ENCODE measurements at places on chromosomes 5 and 9.

GRCh38 chr5:7348168-7348854 lies 47.6 kb upstream of the ADCY2 start:
- no peak for DNase-seq

DNA sequence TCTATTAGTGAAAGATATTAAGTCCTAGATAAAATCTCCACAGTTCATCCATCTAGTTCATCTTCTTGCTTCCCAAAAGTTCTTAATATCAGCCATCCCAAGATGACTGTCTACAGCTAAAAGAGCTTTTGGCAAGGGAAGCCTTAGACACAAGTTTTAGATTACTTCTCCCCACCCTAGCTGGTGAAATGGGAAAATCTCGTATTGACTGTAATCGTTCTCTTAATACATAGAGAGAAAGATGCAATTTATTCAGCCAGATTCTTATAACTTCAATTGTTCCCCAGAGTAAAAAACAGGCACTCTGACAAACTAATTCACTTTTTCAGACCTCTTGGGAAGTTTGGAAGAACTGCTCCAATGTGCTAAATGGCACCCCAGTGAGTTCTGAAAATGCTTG lies 1439.6 kb upstream of the C9orf72 start:
- DNase-seq, result no peak

GRCh38 chr5:151740958-151741373 lies 17.5 kb downstream of the ATOX1 start:
- no peak for DNase-seq

- no peak for DNase-seq
Observed at GRCh38 chr9:26243726-26244125, 565.5 kb upstream of the TUSC1 start.

DNA sequence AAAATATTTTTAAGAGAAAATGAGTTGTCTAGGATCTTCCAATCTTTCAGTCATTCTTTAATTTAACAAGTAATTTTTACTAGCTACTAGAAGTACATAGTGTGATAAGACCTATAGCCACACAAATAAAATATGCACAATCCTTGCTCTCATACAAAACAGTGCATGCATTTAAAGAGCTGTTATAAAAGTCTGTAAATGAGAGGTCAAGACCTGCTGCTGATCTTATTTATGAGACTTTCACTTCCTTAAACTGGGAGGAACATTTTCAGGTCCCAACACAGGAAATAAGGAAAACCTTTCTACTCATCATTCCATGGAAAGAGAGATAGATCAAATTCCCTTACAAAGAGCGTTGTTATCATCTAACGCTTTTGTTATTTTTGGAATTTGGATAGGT lies 54.2 kb upstream of the PAM start:
- no peak for DNase-seq

GRCh38 chr9:86968258-86968920 lies 21.1 kb upstream of the GAS1 start:
- DNase-seq, result no peak

- no peak for DNase-seq
Observed at GRCh38 chr5:7976411-7977190, 107.7 kb downstream of the MTRR start.

DNA sequence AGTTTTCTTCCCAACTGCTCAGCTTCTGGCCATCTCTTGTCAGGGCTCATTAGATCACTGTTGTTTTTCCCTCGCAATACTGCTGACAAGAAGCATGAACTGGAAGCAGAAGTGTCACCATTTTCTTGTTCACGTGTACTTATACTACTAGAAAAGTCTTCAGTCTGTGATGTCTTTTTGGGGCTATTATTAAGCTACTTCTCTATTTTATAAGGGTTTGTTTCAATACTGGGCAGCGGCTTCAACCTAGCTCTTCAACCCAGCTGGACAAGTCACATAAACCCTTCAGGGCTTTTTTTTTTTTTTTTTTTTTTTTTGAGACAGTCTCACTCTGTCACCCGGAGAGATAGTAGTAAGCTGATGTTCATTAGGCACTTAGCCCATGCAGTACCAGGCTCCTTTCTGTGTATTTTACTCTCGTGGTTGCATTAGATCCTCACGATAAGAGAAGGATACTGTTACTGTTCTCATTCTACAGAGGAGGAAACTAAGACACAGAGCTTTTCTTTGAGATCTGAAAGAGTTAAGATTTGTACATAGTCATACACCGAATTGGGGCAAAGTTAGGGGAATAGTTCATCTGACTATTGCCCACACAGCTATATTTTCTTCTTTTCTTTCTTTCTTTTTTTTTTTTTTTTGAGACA lies 20.5 kb downstream of the RAPGEF1 start:
- DNase-seq, result no peak

GRCh38 chr5:116583862-116584222 lies 9.2 kb upstream of the SEMA6A start:
- no peak for DNase-seq

- DNase-seq, result no peak
Observed at GRCh38 chr5:127664093-127664492, 15.2 kb downstream of the CTXN3 start.

- DNase-seq, result no peak
Observed at GRCh38 chr9:129640871-129641749, 841 bp downstream of the ASB6 start.

- no peak for DNase-seq
Observed at GRCh38 chr5:17190242-17190778, 27.1 kb upstream of the BASP1 start.

DNA sequence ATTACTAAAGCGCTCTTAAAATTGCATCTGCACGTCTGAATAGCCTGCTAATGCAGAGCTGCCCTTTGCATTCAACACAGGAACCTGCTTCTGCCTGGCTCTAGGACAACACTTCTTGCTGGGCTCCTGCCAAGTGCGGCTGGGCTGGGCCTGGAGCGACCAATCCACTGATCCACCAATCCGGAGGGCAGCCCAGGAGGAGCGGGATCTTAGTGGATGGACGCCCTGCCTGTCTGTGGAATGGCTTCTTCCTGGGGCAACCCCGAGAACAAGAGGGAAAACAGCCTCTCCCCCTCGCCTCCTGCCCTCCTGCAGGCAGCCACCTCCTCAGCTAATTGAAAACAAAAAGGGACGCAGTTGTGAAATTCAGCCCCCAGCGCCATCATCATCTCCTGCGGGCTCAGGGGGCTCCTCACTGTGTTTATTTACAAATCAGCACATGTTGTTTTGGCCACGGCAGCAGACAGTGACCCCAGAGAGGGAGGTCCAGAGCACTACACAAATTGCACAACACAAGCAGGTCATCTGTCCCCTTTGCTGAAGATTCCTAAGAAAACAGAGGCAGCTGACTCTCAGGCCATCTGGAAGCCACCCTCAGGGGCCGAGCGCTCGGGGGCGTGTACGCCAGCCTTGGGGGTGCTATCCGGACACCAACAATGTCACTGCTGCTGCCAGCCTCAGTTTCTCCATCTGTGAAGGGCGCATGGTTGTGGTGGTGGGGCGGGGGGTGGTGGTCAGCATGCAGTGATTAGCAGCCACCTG lies 57.3 kb downstream of the GADD45G start:
- peak; percentile 98 for DNase-seq

DNA sequence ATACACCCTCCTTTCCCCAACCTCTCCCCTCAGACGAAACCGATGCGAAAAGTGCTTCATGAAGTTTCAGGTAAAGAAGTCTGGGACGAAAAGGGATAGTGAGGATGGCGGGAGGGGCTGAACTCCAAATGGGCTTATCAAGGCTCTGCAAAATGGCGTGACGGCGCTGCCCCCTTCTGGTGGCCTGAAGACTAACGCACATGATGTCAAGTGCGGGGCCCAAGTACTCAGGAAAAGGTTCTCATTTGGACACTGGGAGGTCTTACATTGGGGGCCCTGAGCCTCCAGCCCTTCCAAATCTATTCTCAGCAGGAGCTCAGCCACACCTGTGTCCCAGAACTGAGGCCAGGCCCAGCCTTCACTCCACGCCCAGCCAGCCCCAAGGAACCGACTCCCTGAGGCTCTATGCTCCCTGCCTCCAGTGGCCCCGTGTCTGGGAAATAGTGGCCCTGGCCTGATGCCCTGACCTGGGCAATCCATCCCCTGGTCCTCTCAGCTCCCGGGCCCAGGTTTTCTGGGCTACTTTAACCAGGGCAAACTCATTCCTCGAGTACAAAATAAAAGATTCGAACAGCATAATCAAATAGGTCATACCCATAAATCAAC lies 119.9 kb downstream of the KCNIP1 start:
- DNase-seq, result peak; percentile 19

GRCh38 chr5:178590141-178590923 lies at the start of gene COL23A1:
Gene COL23A1, minus strand, starts transcription at chr5:178590393.
- peak; percentile 1 for DNase-seq

- DNase-seq, result no peak
Observed at GRCh38 chr5:149001162-149001561, 61.7 kb downstream of the SH3TC2 start.

GRCh38 chr9:68446836-68447235 lies 90.4 kb downstream of the PGM5 start:
- DNase-seq, result no peak

- no peak for DNase-seq
Observed at GRCh38 chr5:14003936-14004335, 59.4 kb upstream of the DNAH5 start.

DNA sequence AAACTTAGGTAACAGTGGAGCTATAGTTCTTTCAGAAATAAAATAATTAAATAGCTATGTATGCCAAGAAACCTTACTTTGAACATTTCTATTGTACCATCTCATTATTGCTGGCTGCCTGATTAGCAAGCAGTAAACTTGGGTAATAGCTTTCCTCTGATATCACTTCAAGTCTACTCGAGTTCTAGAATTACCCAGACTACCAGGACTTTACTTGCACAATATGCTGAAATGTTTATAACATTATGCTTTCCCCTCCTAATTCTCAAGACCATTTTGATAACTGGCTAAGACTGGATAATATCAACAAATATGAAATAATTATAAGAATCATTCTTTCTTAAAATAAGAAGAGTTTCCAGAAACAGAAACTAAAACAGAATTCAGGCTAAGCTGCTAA lies 512.6 kb downstream of the RAB3C start:
- no peak for DNase-seq

DNA sequence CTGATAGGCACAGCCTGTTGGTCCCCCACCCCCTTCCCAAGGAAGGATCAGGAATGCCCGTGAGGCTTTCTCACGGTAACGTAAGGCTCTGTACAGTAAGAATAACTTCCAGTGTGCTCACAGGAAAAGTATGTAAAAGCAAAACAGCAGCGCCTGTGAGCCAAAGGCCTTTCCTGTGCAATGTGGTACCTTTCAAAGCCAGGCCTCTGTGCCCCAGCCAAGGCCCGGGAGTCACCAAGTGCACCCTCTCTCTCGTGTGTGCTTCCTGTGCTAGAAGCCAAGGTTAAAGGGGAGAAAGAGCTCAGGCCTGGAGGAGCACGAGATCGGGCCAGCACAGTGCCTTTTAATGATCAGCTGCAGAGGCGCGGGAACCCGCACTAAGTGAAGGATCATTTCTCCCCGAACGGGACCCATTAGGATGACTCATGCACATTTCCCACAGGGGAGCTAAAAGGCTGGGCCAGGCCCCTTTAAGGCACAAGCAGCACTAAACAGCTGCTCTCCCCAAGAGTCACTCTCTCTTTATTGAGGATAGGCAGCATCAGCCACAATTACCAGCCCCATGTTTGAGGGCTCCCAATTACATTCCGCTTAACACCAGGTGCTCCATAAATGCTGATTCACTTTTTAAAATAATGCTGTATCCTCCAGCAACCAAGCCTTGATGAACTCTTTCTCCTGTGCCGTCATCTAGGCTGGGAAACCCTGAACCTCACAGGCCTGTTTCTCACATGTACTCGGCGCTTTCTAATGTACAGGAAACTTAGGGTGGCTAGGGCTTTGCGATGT lies 42.8 kb downstream of the SHB start:
- peak; percentile 55 for DNase-seq

- DNase-seq, result no peak
Observed at GRCh38 chr5:169934990-169935389, 45.3 kb downstream of the INSYN2B start.

DNA sequence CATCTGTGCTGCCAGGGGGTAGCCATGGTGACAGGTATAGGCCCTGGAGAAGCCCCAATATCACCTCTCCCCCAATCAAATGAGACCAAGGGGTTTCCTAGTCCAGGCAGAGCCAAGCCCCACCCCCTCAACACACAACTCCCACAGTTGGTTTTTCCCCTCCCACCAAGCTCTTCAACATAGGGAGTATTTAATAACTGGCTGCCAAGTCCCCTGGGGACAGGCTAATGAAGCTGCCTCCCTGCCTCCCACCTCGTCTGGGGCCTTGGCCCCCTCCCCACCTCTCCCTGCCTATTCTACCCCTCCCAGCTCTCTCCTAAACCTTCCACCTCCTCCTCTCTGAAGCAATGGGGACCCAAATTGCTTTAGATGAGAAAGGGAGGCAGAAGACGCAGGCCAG lies 23.4 kb downstream of the CPLX2 start:
- peak; percentile 39 for DNase-seq

- no peak for DNase-seq
Observed at GRCh38 chr9:37970301-37971107, 66.6 kb upstream of the SLC25A51 start.

- DNase-seq, result no peak
Observed at GRCh38 chr9:112508377-112508776, 21.8 kb downstream of the KIAA1958 start.

DNA sequence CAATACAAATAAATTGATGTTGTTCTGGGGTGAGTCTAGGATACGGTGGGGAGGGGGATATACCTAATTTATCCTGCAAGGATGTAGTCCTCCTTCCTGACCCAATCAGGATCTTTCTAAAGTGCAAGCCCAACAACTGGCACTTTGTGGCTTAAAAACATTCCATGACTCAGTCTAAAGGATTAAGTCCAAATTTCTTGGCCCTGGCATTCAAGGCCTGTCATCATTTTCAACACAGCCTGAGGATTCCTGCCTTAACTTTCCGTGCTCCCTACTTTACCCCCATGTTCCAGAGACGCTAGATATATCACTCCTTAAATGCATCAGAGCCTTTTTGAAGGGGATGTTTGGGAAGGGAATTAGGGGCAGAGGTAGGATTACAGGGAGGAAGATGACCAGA lies 1.0 kb downstream of the FAM221B start:
- no peak for DNase-seq

DNA sequence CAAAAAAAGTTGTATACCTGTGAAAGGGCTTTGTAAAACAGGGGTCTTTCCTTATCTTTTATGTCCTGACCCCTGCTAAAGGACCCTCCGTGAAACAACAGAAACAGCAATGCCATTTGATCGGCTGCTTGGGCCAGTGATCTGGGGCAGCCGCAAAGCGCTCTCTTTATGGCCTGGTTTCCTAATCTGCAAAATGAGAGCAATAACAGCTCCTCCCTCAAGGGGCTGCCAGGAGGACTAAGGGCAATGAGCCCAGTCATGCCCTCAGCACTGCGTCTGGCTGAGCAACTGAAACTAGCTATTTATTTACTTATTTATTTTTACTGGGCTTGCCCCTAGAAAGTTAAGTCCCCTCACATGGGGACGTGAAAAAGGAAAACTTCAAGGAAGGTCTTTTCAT lies 18.3 kb downstream of the CMBL start:
- peak; percentile 53 for DNase-seq

DNA sequence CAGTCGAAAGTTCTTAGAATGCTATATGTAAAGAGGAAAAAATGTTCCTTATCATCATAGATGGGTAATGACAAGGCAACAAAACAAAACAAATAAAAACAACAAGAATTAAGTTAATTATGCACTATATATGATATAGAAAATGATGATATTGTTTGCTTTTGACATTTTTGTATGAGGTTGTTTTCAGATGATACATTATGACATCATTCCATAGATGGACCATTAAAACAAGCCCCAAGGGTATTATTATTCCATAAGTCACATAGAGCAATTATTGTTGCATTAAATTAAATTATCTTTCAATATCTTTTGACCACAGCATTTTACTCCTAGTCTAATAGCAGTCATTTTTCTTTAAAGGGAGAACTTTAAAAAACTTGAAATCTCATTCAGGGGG lies 56.5 kb upstream of the RICTOR start:
- DNase-seq, result no peak
